ENCODE measurements at places on chromosomes 3 and 15. TPM values are rescaled to one million over a fixed set of nuclear protein-coding genes. Genes with fewer than 3 reads are reported as not detected.

SLC27A2 gene
- 0.39 TPM for total RNA-seq

FAM107A gene
- 0.59 TPM for total RNA-seq

CYP19A1 gene
- total RNA-seq, result 0.49 TPM

SSUH2 gene
- 0.39 TPM for total RNA-seq

GPR156 gene
- 0.69 TPM for total RNA-seq

ACAN gene
- total RNA-seq, result 8.3 TPM

NOX5 gene
- 0.39 TPM for total RNA-seq

ZBED2 gene
- 1.4 TPM for total RNA-seq

GOLGA6B gene
- 0.10 TPM for total RNA-seq

ITIH1 gene
- total RNA-seq, result 1.3 TPM

STRIT1 gene
- 2.5 TPM for total RNA-seq

SLITRK3 gene
- 0.10 TPM for total RNA-seq

LAMB2 gene
- 379 TPM for total RNA-seq

HRH1 gene
- total RNA-seq, result 10.1 TPM

GOLGA8M gene
- total RNA-seq, result 3.4 TPM

SLC28A2 gene
- not detected for total RNA-seq

ZNF774 gene
- total RNA-seq, result 1.3 TPM

CCDC13 gene
- 0.69 TPM for total RNA-seq

LRRC3B gene
- 0.69 TPM for total RNA-seq

KPNA1 gene
- total RNA-seq, result 29.4 TPM

TGM5 gene
- 4.1 TPM for total RNA-seq

RAB6B gene
- 1.8 TPM for total RNA-seq

XRN1 gene
- total RNA-seq, result 110 TPM

AMIGO3 gene
- 0.10 TPM for total RNA-seq

TNFAIP8L3 gene
- 5.8 TPM for total RNA-seq

DNAJB8 gene
- not detected for total RNA-seq

SLC22A13 gene
- total RNA-seq, result 0.30 TPM

MAGEL2 gene
- total RNA-seq, result 2.8 TPM

All from skin of body (tissue), 3 donors.